GM03348 (cell line): ENCODE measurements at places on chromosomes 4 and X.

DNA sequence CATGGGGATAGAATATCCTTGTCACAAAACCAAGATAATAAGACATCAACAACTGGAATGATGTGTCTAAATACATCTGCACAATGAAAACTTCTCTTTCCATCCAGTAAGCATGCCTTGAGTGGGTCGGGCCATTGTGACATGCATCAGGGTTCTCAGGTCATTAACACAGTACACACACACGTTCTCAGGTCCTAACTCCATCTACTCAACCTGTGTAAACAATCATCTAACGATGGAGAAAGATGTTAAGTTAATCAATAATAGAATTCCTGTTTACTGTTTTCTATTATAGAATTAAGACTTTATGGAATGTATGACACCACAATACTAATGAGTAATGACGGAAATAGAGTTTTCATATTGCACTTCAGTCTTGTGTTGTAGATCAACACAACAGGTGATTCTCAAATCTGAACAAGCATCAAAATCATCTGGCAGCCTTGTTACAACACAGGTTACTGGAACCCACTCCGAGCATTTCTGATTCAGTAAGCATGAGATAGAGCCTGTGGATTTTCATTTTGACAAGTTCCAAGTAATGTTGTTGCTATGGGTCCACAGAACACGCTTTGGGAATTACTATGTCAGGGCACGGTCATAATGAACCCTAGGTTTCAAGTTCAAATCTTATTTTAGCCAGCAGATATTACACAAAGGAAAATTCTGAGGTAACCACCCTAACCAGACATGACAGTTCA, 315.8 kb upstream of the TEX13C start:
- DNase-seq, result no peak

DNA sequence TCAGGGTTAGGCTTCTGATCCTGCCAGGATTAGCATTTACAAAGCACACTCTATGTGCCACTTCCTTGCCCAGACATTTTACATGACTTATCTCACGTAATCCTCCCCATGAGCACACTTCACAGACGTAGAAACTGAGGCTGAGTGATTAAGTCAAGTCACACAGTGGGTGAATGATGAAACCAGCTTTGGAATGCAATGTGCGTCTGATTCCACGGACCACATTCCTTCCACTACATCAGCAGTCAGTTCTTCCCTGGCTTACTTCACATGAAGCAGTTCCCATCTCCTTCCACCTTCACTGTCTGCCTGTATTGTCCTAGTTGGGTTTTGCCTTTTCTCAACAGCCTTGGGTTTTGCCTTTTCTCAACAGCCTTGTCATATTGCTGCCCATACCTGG, 134.3 kb upstream of the PPARGC1A start:
- DNase-seq, result no peak

DNA sequence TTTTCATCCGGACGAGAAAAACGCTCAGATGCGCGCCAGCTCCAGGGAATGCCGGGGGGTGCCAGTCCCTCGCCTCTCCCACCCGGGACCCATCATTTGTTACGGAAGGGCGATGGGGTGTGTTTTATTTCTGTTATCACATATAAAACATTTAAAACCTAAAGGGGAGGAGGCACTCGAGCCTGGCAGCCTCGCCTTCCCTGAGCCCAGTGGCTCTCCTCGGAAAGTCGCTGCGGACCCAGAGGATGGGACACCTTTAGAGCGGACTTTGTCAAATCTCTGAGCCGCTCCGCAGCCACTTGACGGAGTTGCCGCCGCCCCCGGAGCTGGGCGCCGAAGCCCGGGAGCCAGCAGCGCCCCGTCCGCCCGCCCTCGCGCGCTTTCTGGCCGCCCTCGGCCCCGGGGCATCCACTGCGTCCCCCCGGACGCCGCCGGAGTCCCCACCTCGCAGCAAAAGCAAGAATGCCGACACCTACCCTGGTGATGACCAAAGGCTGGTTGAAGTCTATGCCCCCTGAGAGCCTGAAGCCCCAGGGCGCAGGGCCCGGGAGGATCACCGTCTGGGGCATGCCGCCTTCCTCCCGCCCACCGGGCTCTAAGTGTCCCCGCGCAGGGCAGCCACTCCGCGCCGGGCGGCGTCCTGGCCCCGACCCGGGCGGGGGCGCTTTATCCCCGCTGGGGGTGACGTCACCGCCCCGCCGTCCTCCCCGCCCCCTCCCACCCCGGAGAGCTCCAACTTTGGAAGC, at the start of gene PDLIM3:
PDLIM3 (minus strand) TSS at position 642 of the 746 bp plus-strand sequence; CDS start at position 569, 73 bp downstream.
- peak; percentile 67 for DNase-seq

GRCh38 chrX:49199906-49200771, at the start of gene SYP:
Gene SYP (minus strand): TSS chrX:49200193. CDS start chrX:49200186, 7 bp downstream.
- peak; percentile 96 for DNase-seq

GRCh38 chr4:107900067-107900466, 31.3 kb upstream of the CYP2U1 start:
- no peak for DNase-seq

GRCh38 chrX:39782276-39782675, 315.5 kb downstream of the BCOR start:
- DNase-seq, result no peak

DNA sequence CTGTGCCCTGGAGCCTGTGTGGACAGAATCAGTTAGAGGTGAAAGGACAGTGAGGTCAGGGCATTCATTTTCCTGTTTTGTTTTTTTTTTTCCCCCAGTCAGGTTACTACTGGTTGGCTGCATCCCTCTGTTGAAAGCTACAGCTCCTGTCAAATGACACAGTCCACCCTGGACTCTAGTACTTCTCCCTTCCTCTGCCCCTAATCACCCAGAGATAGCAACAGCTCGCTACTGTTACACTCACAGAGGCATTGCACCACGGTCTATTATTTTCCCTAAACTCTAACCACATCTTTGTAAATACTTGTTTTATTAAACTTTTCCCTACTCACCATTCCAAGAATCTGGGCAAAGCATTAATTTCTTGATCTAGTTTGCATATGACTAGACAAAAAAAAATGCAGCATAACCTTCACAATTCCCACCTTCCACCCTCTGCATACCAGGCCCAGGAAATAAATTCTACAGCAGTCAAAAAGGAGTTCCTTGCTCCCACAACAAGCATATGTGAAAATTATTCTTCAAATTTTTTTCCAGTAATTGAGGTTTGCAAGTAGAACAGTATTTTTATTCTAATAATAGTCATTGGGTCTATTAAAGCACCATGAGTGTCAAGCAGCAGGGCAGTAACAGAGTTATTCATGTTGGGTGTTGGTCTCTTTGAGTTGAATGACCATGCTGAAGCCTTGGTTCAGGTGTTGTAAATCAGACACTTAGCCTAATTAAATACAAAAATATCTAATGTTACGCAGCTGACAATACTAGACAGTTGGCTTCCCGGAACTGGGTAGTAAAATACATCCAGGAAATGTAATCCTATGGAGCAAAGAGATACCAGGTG, 329.2 kb downstream of the INPP4B start:
- peak; percentile 60 for DNase-seq

- peak; percentile 8 for DNase-seq
Observed at GRCh38 chrX:9988762-9989161, 21.6 kb downstream of the CLDN34 start.

- no peak for DNase-seq
Observed at GRCh38 chrX:135489542-135489941, 30.9 kb upstream of the INTS6L start.

GRCh38 chr4:132827522-132827921, 321.6 kb upstream of the PCDH10 start:
- no peak for DNase-seq

- DNase-seq, result peak; percentile 24
Observed at GRCh38 chr4:17024425-17024824, 126.0 kb upstream of the LDB2 start.

GRCh38 chrX:132710656-132711155, 221.9 kb upstream of the MBNL3 start:
- no peak for DNase-seq

- DNase-seq, result peak; percentile 75
Observed at GRCh38 chrX:40504801-40505605, 75.8 kb upstream of the ATP6AP2 start.

DNA sequence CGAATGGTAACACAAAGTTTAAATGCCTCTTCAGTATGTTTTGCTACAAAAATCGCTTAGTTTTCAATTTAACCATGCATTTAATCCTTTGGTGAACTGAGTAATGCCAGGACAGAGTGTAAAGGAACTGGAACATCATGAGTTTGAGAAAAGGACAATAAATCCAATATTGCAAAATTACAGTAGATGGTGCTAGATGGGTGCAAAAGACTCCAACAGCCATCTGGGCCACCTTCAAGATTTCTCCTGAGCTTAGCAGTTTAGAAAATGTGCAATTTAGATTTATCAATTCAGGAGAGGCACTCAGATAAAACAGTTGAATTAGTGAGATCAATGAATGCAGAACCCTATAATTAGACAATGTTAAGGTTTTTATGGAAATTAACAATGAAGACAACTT, 33.2 kb upstream of the MID1IP1 start:
- peak; percentile 35 for DNase-seq

- no peak for DNase-seq
Observed at GRCh38 chr4:73675623-73676022, 55.4 kb upstream of the RASSF6 start.

DNA sequence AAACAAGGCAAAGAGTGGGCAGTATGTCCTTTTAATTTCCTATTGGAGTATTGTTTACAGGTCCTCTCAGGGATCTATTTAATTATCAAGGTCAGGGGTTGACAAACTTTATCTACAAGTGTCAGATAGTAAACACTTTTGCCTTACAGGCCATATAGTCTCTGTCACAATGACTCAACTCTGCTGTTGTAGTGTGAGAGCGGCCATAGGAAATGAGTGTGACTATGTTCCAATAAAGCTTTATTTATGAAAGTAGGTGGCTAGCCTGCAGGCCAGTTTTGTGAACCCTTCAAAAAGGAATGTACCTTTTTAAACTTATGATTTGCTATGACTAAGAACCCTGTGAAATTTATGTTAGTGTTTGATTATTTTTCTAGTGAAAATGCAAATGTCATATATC, 156.1 kb downstream of the GPAT3 start:
- DNase-seq, result no peak

GRCh38 chrX:123909523-123909922, 49.7 kb downstream of the XIAP start:
- DNase-seq, result no peak

GRCh38 chr4:2389691-2390090, 28.8 kb downstream of the ZFYVE28 start:
- DNase-seq, result no peak

- DNase-seq, result no peak
Observed at GRCh38 chr4:56979421-56980072, 851 bp downstream of the POLR2B start.

- DNase-seq, result peak; percentile 30
Observed at GRCh38 chr4:13546941-13547484, 2.7 kb upstream of the NKX3-2 start.

DNA sequence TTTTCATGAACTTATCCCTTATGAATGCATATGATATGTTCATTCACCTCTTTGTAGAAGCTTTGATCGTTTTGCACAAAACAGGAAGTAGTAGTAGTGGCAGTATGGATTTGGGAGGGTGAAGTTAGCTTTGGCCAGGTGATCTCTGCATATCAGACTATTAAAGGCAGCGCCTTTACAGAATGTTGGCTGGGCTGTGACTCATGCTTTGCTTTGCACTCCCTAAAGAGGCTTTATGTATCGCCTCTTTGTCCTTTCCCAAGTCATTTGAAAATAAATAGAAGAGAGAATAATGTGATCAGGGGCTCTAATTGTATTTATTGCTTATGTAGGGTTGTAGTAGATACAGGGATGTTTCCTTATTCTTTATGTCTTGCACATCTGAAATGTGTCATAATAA, 50.4 kb downstream of the SHROOM3 start:
- no peak for DNase-seq

- DNase-seq, result peak; percentile 73
Observed at GRCh38 chr4:2042204-2042946, 16.8 kb upstream of the NAT8L start.

DNA sequence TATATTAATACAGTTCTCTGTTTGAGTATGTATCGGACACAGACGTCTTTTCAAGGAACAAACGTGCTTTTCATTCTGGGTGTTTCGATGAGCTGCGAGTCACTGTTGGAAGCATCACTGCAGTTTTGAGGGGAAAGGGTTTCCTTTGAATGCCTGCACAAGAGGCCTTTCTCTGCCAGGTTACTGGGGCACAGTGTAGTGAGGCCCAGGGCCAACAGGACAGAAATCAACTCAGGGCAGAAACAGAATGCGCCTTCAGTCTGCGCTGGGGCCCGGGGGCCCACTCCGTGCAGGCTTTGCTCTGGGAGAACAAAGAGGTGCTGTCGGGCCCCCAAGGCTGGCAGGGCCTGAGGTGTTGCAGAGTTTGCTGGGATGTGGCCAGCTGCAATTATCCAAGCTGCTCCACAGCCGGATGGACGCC, 2.3 kb upstream of the PPP2R3B start:
- no peak for DNase-seq

GRCh38 chrX:69216446-69216845, 51.2 kb upstream of the PJA1 start:
- DNase-seq, result no peak

DNA sequence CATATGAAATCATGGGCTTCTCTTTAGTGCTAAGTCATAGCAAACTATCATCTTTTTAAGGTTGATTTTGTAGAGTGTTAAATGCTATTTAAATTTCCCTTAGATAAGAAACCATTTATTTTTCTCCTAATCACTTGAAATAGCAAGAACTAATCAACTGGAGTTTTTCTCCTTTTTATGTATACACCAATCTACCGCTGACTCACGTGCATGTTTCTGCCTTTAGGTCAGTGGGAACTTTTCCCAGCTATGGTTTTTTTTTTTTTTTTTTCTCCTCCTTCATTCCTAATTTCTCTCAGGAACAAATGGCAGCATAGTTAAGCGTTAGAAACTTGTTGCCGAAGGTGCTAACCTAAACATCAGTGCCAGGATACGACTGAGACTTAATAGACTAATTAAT, 176.4 kb downstream of the BMPR1B start:
- peak; percentile 3 for DNase-seq

DNA sequence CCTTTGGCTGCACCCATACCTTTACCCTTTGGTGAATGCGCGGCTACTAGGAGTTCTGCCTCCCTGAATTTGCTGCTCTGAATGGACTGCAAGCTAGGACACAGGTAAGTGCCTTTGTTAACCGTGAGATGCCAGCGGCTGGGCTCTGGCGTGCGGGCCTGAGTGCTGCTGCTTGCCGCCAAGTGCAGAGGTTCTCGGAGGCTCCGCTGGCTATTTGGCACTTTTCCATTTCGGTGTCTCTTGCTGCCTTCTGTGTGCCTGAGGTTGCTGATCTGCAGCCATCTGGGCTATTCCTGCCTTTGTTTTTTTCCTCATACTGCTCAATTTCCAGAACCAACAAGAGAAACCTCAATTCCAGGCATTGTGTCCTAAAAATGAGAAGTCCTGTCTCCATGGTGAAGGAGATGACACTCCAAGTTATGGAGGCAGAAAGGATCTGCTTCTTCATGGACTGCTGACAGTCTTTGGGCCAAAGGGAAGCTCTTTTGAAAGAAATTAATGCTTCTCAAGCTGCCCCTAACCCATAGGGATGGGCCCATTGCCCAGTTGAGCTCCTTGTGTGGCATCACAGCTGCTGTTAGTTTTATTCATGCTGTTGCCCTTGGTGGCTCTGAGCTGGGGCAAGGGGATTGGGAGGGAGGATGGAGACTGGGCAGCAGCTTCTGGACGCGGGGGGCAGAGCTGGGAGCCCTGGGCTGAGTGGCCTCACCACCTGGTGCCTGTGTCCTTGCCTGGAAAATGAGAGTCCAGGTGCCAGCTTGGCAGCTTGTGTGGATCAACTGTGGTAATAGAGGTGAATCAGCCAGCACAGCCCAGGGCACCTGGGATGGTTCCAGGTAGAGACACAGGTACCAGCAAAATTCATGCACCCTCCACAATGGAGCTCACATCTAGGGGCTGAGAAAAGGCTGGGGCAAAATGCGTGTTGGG, 3.8 kb upstream of the TBC1D14 start:
- no peak for DNase-seq
